ENCODE measurements at places on chromosomes 11 and 22.

GRCh38 chr11:110710628-110711381 is 1.4 kb downstream of the ARHGAP20 start:
- DNase-seq, result no peak

DNA sequence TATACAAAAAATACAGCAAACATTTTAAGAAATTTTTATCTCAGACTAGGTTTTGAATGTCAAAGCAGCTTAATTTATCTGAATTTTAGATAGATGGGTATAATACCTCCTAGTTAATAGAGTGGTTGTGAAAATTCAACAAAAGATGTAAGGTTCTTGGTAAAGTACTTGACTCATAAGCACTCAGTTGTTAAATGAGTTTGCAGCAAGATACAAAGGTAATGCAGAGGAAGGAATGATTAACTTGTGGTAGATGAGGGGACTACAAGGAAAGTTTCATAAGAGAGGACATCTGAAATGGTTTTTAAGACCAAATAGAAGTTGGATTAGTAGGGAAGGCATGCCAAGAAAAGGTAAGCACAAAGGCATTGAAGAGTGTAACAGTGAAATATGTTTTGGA is 37.4 kb downstream of the PPME1 start:
- DNase-seq, result no peak

- DNase-seq, result no peak
These were observed 6.8 kb upstream of the ANKRD13D start for GRCh38 chr11:67282155-67282875.

- no peak for DNase-seq
These were observed 287.5 kb upstream of the ANO3 start for GRCh38 chr11:26044389-26044788.

Measured in hypothalamus (tissue), 51 donors.